NCI-H1436 treated with DMSO at 0.1 percent for 48 hours (cell line): ENCODE measurements at places on chromosomes 5 and 9.

GRCh38 chr5:13524936-13525335 is 419.6 kb downstream of the DNAH5 start:
- no peak for DNase-seq

GRCh38 chr9:108257382-108257781 is 598.4 kb downstream of the ACTL7B start:
- no peak for DNase-seq

- DNase-seq = no peak
Observed at GRCh38 chr5:139565411-139566305, 4.5 kb downstream of the UBE2D2 start.

GRCh38 chr5:169546346-169546745 is 37.2 kb upstream of the SPDL1 start:
- no peak for DNase-seq

DNA sequence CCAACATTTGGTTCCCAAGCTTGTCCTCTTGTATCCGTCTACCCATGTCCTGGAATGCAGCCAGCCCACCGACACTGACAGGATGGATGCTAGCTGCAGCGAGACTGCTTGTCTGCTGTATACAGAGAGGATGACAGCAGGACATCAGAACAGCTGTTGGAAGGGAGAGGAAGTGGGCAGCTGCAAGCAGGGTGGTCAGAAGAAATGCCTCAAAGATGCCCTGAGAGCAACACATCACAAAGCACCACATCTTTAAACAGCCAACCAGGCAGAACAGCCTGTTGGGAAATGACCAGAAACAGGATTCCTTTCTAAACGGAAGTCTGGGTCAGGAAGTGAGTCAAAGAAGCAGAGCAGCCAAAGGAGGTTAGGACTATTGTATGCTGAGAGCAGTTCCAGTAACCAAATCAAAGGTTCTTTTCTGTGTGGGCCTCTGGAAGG is 219.1 kb downstream of the NDUFS4 start:
- DNase-seq = no peak

GRCh38 chr5:79561525-79561893 is 47.6 kb upstream of the HOMER1 start:
- DNase-seq = no peak

GRCh38 chr9:127384901-127385300 is 12.1 kb upstream of the SLC2A8 start:
- DNase-seq = no peak

DNA sequence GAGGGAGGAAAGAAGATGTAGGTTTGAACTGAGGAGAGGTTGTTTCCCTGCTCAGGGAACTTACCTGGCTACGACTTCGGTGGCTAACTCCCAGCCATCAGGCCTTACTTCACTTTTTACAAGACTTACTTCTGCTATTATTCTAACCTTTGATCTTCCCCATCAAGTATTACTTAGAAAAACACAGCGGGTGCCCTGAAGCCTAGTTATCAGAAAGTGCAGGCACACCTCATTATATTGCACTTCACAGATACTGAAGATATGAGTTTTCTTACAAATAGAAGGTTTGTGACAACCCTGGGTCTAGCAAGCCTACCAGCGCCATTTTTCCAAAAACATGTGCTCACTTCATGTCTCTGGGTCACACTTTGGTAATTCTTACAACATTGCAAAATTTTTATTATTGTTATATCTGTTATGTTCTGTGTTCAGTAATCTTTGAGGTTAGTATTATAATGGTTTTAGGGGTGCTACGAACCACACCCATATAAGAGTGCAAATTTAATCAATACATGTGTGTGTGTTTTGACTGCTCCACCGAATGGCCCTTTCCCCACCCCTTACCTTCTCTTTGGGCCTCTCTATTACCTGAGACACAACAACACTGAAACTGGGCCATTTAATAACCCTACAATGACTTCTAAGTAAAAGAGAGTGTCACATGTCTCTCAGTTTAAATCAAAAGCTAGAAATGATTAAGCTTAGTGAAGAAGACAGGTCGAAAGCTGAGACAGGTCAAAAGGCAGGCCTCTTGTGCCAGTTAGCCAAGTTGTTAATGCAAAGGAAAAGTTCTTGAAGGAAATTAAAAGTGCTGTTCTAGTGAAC is 2102.7 kb upstream of the WWC1 start:
- DNase-seq = no peak

GRCh38 chr9:35954942-35955546 is 2.9 kb downstream of the OR2S2 start:
- DNase-seq = no peak

DNA sequence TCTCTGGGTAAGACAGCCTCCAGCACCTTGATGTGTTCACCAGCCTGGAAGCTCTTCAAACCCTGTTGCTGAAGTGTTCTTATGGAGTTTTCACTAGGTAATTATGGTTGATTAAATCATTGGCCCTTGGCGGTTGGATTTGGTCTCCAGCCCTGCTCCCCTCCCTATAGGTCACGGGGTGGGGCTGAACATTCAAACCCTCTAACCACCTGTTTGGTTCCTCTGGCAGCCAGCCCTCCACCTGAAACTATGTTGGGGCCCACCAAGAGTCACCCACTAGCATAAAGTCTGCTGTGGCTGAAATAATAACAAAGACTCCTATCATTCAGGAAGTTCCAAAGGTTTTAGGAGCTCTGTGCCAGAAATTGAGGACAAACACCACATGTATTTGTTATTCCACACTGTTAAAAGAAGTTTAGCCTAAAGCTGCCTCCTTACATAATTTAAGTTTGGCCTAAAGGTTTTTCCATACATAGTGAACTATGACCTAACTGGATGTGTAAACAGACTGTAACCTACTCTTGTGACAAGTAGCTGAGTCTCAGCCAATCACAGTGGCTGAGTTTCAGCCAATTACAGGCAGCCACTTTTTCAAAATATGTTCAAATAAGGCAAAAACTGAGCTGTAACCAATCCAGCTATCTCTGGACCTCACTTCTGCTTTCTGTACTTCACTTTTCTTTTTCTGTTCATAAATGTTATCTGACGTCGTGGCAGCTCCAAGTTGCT is 34.8 kb downstream of the TMEM252 start:
- DNase-seq = no peak

- DNase-seq = no peak
Observed at GRCh38 chr5:151234476-151235238, 10.8 kb upstream of the CCDC69 start.

- DNase-seq = no peak
Observed at GRCh38 chr5:116859666-116860320, 285.2 kb upstream of the SEMA6A start.

DNA sequence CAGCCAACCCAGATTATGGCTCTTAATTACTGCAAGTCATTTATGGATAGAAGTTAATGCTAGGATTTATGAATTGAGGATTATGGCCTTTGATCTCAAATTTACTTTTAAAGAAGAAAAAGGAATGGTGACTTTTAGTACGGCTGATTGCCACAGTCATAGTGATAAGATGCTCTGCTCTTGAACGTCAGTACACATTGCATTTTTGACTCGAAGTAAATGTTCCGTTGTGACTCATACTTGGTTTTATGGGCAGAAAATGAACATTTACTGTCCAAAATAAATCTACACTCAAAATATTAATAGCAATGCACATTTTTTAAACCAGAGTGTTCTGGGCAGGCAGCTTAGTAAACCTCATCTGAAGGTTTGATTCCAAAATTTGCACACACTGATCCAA is 830 bp downstream of the ADAMTSL1 start:
- DNase-seq = no peak

GRCh38 chr9:12640866-12641636 is 52.1 kb upstream of the TYRP1 start:
- no peak for DNase-seq

- DNase-seq = no peak
Observed at GRCh38 chr5:14292766-14293658, 149.9 kb downstream of the TRIO start.

- no peak for DNase-seq
Observed at GRCh38 chr5:51225789-51226742, 157.2 kb upstream of the ISL1 start.

DNA sequence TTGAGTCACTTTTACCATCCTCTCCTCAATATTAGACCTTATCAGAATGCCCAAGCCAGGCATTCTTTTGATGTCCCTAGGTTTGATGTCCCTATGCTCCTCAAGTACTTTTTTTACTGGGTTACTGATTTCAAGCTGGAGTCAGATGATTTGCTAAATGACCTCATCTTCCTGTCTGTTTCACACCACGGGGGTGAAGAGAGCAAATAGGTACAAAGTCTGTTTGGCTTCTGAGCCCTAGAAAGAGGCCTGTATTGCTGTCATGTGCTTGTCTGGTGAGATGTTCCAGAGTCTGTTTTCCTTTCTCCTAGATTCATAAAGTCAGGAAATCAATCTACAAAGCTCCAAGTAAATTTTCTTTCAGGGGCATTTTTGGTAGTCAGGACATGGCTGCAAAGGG is 12.7 kb upstream of the DAB2 start:
- DNase-seq = no peak

DNA sequence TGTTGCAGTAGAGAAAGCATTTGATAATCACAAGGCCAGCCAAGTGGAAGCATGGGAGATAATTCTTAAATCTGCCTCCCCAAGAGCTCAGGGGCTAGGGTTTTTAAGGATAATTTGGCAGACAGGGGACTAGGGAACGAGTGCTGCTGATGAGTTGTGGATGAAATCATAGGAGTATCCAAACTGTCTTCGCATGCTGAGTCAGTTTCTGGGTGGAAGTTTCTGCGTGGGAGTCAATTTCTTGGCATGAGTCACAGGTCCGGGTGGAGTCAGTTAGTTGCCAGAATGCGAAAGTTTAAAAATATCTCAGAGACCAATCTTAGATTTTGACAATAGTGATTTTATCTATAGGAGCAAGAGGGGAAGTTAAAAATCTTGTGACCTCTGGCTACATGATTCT is 112.6 kb downstream of the TMC1 start:
- no peak for DNase-seq

- DNase-seq = no peak
Observed at GRCh38 chr5:77426670-77427069, 65.4 kb downstream of the WDR41 start.
